ENCODE measurements at places on chromosomes 7 and 10. TPM values are rescaled to one million over a fixed set of nuclear protein-coding genes. Genes with fewer than 3 reads are reported as not detected.

PAX4 gene
- not detected for total RNA-seq

DAGLB gene
- 22.4 TPM for total RNA-seq

HOGA1 gene
- 0.18 TPM for total RNA-seq

FZD8 gene
- 19.3 TPM for total RNA-seq

APBB1IP gene
- total RNA-seq = not detected

CALML5 gene
- not detected for total RNA-seq

CTAGE4 gene
- total RNA-seq = 0.07 TPM

MRLN gene
- not detected for total RNA-seq

GRCh38 chr10:127907411-127908105, 655 bp downstream of the PTPRE start:
- no peak for DNase-seq

GRCh38 chr10:1448252-1448930, 288.9 kb downstream of the ADARB2 start:
- DNase-seq = no peak

DNA sequence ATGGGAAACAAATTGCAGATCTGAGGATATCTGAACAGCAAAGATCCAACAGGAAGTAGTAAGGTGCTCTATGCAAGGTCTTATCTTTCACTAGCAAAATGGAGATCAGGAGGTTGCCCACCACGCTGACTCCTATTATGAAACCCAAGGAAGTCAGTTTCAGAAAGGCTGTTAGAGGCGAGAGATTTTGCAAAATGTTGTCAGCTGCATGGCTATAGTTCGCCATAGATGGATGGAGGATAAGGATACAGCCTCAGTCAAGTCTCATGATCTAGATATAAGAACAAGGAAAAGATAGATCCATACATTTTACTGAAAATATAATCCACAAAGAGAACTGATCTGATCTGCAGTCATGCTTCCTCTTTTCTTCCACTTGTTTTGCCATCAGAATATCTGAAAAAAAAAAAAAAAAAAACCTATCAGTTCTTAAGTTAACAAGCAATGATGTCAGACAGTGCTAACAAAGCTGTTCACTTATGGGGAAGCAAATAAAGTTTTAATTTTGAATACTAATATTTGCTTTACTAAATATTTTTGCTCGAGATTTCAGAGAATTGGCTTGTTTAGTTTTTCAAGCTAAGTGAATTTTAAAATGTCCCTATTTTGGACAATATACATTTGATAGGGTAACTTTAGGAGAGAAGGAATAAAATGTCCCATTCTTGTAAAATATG, 2.0 kb downstream of the GPR85 start:
- DNase-seq = no peak

GRCh38 chr7:134831862-134832261, 52.4 kb downstream of the CALD1 start:
- DNase-seq = no peak

GRCh38 chr7:1863091-1863900, 193.2 kb downstream of the ELFN1 start:
- DNase-seq = no peak

DNA sequence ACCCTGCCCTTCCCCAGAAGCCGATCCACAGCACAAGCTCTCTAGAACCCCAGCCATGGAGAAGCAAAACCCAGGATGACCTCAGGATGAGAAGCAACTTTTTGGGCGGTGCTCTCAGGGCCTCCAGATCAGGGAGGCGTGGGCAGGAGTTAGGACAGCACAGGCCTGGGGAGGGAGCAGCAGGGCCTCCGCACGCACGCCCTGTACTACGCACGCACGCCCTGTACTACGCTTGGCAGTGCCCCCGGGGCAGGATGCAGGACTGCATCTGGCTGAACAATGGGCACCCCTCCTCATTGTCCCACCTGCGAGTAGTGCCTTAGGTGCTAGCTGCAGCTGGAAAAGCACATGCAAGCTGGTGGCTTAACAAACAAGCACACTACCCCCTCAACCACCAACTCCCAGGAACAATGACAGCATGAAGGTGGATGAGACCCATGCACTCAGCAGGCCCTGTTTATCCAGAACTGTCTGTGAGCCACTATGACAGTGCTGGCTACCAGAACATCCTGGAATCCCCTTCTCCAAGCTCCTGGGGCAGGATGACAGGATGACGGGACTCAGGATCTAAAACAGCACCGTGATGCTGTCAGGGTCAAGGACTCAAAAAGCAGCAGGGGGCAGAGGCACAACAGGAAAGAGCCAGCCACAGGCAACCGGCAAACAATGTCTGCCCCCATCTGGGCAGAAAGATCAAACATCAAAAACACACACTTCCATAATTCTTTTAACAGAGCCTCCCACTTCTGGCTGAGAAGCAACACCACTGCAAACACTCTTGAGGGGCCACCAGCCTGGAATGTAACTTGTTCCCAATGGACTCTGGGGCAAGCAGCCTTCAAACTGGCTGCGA, 11.8 kb downstream of the PODXL start:
- DNase-seq = no peak

GRCh38 chr7:133795068-133795665, 332.0 kb upstream of the LRGUK start:
- no peak for DNase-seq

- no peak for DNase-seq
These were observed 337.5 kb downstream of the RPS24 start for GRCh38 chr10:78371136-78371535.

- no peak for DNase-seq
These were observed 135.7 kb upstream of the SAMD8 start for GRCh38 chr10:74975758-74976157.

GRCh38 chr10:129233351-129234148, 233.5 kb upstream of the MGMT start:
- no peak for DNase-seq

- no peak for DNase-seq
These were observed 38.2 kb upstream of the JAKMIP3 start for GRCh38 chr10:132027423-132027983.
